ENCODE measurements at places on chromosomes 6 and 20.

DNA sequence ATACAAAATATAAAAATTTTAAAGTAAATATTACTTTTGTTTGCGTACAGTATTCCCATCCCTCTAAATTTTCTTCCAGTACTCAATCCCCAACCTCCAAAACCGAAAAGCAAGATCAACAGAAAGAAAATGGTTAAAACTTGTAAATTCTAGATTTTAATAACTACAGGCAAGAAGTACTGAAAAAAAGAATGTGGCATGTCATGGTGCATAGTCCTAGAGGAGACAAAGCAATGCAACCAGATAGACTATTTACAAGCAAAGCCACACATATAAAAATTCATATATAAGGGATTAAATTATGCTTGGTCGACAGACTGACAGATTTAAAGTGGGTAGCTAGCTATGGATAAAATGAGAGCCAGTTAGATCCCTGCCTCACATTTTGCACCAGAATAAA is 56.5 kb upstream of the HFE start:
- no peak for DNase-seq

DNA sequence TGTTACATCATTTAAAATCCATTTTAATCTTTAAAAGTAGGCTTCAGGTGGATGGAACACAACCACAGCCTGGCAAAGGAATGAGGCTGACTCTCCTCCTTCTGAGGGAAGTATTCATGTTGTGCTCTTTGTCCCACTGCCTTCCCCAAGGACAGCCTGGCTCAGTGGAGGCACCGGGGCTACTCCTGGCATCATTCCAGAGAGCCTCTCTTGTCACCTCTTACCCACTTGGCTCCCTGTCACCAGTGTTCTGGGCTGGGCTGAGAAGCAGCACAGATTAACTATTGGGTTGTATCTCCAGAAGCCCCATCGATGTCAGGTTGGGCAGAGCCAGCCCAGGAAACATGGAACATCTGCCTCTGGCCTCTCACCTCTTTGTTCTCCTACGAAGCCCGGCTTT is 10.7 kb upstream of the TP53INP2 start:
- DNase-seq = no peak

DNA sequence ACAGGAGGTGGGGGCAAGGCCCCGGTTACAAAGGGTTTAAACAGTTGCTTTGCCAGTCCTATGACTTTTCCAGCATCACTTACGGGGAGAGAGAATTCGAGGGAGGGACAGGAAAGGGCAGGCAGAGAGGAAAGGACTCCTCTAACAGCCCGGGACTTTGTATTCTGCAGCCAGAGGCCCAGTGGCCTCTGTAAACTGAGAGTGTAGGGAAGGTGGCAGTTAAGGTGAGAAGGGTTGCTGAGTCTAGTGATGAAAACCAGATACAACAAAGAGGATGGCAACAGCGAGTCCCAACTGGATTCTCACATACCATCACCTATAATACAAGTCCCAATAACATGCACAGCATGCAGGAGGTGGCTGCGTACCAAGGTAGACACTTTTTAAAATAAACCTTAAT is 13.5 kb downstream of the PLAGL2 start:
- no peak for DNase-seq

DNA sequence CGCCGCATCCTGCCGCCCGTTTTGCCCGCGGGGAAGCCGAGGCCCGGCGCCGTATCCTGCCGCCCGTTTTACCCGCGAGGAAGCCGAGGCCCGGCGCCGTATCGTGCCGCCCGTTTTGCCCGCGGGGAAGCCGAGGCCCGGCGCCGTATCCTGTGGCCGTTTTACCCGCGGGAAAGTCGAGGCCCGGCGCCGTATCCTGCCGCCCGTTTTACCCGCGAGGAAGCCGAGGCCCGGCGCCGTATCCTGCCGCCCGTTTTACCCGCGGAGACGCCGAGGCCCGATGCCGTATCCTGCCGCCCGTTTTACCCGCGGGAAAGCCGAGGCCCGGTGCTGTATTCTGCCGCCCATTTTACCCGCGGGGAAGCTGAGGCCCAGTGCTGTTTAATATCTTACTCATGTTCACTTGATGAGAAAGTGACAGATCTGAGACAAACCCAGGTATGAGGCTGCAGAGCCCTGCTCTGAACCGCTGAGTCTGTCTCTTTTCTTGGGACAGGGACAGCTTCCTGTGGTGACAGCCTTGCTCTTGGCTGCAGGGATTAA is 129.4 kb downstream of the CDH26 start:
- peak; percentile 20 for DNase-seq

GRCh38 chr20:46056970-46057855 is 28.2 kb downstream of the SLC12A5 start:
- DNase-seq = peak; percentile 44

- no peak for DNase-seq
These were observed 44.8 kb downstream of the INSM1 start for GRCh38 chr20:20412750-20413149.

- no peak for DNase-seq
These were observed 43.7 kb downstream of the ARHGAP40 start for GRCh38 chr20:38645351-38645750.

DNA sequence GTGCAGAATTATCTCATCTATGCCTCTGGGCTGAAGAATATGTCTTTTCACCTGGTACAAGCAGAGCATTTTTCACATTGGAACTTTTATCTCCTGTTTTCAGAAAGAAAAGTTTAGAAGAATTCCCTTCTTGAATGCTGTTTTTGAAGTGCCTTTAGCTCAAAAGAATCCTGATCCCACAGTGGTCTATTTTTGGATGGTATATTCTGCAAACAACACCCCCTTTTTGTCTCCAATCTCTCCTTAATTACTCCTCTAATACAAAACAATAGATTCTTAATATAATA is 57.7 kb upstream of the HFE start:
- no peak for DNase-seq

DNA sequence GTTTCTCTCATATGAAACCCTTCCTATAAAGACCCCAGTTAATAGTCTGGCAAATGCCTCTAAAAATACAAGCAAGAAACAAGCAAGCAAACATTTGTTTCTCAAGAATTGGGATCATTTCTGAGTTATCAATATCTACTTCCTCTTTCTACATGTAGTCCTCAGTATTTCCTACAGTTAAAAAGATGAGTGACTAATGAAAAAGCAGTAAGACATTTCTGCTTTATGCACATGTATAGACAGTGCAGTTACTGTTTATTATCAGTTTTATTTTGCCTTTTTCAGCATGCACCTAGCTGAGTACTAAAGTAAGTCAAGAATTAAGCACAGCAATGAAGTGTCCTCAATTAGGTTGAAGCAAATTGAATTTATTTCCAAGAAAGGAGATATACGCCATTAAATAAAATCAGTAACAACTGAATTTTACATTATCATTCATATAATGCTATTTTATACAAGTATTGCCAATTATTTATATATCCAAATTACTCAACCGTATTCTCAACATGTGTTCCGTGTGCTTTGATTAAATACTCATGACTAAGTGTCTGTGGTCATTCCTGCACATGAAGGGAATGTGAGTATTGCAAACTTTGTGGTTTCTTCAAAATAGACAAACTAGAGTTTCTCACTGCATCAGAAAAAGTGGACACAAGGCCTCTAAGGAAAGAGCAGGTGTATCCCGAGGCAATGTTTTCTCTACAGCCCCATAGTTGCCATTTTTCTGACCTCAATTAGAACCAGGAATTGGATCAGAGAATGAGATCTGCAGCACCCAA is 159.3 kb upstream of the MARCKS start:
- peak; percentile 68 for DNase-seq

- DNase-seq = peak; percentile 12
These were observed 479.1 kb upstream of the GJE1 start for GRCh38 chr6:141653590-141653989.

- DNase-seq = peak; percentile 57
These were observed 3.2 kb upstream of the SEC23B start for GRCh38 chr20:18504479-18505060.

GRCh38 chr20:32761831-32762753 is at the start of gene DNMT3B:
TSS of gene DNMT3B (plus strand) at chr20:32762385. CDS start at chr20:32780324, 17,939 bp downstream.
- peak; percentile 79 for DNase-seq

DNA sequence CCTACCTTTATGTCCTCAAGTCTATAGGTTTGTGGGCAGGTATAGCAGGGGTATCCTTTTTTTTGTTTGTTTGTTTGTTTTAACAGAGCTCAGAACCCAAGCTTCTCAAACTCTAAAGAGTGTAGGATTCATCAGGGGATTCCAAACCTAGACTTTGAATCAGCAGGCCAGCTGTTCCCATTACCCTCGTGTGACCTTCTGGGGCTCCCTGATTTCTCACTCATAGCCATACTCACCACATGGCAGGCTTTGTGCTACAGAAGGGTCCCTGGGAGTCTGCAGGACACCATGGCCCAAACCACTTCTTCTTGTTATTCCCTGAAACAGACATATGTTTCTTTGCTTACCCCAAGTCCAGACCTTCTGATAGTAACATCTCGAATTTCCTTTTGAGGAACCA is 350.8 kb upstream of the TSHZ2 start:
- no peak for DNase-seq

GRCh38 chr6:56222499-56222898 is 24.9 kb downstream of the COL21A1 start:
- peak; percentile 56 for DNase-seq
